ENCODE measurements at places on chromosomes 1 and 21.

- no peak for DNase-seq
These were observed 92.2 kb upstream of the ZBTB40 start for GRCh38 chr1:22359427-22359826.

GRCh38 chr1:15186846-15187151, 33.3 kb downstream of the TMEM51 start:
- no peak for DNase-seq

GRCh38 chr1:109114342-109114674, 393 bp downstream of the ELAPOR1 start:
- no peak for DNase-seq

DNA sequence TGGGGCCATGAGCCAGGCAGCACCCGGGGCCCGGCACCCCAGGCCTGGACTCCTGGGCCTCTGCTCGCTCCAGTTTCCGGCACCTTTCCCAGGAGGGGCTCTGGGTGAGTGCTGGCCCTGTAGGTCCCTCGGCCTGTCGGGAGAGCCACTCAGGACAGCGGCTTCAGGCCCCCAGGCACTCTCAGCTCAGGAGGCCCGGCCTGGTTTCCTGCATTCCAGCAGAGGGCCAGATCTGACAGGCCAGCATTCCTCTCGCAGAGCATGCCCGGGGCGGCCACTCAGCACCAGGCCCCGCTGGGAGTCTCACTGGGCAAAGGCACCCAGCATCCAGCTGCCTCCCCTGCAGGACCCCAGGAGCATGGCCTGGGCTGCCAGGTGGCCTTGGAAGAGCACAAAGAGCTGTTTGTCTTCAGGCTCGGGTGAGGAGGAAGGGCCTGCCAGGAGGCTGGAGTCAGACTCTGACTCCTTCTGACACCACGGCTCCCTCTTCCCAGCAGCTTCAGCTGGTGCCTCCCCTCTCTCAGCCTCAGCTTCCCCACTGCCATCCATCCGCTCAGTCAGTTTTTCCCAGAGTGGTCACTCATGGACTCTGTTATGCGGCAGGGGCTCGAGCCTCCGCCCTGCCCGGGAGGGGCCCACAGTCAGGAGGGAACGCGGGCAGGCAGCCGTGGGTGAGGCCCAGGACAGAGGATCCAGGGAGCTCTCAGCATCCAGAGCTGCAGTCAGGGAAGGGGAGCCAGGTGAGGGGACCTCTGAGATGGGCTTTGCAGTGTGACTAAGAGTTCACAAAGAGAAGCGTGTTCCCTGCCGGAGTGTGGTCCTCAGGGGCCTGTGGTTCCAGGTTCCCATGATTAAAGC, 51.7 kb downstream of the WNT9A start:
- DNase-seq: no peak

DNA sequence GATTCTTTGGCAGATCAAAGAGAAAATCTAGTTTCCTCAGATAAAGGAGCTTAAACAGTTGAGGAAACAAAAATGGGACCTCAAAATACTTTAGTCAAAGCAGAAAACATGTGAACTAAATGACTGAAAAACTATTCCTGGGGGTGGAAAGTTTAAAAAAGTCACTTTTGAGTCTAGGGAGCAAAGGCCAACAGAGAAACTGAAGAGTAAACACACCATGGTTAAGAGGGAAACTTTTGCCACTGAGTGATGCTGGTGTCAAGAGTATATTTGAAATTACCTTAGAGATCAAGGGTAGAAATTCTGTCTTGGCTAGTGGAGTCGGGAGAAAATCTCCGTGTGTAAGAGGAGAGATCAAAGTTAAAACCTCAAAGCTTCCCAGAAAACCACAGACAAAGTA, 501.2 kb upstream of the ADGRL4 start:
- DNase-seq: no peak

Data from activated CD8-positive, alpha-beta T cell treated with anti-CD3 and anti-CD28 coated beads for 36 hours (primary cell).